ENCODE measurements at places on chromosomes 12 and 14.

DNA sequence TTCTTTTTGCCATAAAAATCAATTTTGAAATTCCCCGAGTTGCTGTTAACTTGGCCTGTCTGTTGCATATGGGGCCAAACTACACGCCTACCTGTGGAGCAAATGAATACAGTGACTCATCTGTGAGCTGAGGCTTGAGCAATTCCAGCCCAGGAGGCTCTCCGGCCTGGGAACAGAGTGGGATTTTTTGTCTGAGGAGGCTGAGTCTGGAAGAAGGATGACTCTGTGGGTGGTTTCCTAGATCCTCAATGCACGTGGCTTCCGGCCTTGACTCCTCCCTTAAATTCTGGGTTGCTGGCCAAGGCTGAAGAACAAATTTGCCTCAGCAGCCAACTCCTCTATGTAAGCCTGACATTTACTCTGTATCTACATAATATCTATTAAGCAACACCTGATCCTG is 124.1 kb downstream of the SSPN start:
- no peak for DNase-seq

GRCh38 chr12:112046003-112046402 is 32.8 kb downstream of the ERP29 start:
- DNase-seq = no peak

GRCh38 chr14:106459971-106460730 is 933.8 kb downstream of the TMEM121 start:
- peak; percentile 71 for DNase-seq

DNA sequence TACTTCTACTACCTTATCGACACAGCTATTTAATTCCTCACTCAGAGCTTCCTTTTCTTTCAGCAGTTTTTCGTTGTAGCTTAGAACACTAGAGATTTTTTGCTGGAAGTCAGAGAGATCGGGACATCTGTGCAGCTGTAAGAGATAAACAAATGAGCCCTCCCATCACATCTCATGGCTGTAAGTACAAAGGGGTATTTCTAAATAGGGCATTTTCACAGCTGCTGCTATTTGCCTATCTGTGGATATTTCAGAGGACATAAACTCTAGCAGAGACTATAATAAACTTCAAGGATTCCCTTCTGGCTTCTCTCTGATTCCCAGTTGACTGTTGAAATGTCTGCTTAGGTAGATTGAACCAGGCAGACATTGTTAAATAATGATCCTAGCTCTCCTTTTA is 76.1 kb upstream of the SAV1 start:
- DNase-seq = no peak

DNA sequence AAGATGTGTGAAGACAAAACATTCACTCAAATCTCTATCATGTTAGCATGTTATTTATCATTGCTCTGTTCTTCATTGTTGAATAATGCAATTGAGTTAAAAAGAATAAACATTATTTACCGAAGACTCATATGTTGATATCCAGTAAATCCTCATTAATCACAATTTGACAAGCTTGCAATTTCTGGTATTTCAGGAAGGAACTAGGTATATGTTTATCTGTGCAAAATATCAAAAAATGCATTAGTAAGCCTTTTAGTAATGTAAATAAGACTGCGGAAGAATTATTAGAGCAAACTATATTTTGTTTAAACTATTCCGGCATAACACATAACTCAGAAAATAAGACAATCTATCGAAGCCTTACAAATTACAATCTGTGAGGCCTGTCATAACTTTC is 222.7 kb upstream of the NOVA1 start:
- no peak for DNase-seq

DNA sequence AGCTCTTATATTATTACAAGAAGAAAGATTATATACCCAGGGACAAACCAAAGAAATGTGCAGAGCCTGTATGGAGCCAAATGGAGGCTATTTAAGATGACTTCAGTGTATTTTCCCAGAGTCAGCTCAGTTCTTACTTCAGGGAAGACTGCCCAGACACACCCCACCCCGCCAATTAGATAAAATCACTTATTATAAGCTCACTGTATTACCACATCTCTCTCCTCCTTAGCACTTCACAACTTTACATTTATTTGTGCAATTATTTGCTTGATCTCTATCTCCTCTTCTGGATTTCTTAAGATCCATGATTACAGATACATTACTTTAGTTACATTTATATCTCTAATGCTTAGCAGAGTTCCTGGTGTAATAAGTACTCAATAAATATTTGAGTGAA is 24.7 kb upstream of the WDR89 start:
- DNase-seq = no peak

DNA sequence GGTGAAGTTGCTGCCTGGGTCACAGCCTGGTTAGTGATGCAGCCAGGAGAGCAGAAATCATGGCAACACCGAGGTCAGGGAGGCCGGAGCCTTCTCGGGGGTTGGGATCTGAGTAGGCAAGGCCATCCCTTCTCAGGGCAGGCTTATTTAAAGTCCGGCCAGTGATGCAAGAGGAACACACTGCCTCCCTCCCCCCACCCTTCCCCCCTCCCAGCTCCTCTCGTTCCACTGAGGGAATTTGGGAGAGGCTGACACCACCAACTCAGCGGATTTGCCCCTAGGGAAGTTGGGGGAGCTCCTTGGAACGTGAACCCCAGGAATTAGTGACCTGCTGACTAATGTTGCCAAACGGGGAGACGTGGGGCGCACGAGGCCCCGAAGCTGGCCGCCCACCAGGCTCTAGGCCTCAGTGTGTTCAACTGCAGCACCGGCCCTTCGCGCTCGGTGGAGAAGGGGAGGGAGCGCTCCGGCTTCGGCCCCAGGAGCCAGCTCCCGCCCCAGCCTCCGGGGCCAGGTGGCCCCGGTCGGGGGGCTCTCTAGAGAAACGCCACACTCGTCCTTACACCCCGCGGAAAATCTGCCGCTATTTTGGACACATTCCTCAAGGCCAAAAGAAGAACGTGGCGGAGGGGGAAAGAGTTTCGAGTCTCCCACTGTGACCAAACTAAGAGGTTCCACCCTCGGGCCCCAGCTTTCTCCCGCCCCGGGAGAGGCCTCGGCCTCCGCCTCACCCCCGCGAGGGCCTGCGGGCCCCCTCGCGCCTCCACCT is 1.6 kb downstream of the CTDSP2 start:
- no peak for DNase-seq

- DNase-seq = no peak
Measured at GRCh38 chr14:73680821-73681220, 33.4 kb downstream of the PNMA1 start.

GRCh38 chr12:1428671-1429070 is 165.7 kb downstream of the FBXL14 start:
- DNase-seq = no peak

DNA sequence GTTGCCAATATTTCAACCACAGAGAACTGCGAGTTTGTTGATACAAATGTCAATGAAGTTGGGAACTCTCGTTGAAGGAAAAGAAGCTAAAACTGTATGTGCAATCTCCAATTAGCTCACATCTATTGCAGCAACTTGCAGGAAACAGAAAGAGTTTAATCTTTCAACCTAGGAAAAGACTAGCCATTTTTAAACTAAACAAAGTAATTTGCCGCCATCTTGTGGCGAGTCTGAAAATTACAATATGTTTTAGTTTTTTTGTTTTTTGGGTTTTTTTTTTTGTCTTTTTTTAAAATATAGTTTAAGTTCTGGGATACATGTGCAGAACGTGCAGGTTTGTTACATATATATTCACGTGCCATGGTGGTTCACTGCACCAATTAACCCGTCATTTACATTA is 131.2 kb upstream of the FOXG1 start:
- DNase-seq = no peak

All from activated CD8-positive, alpha-beta memory T cell treated with anti-CD3 and anti-CD28 coated beads, Interleukin-2, amount 50 U/mL, for 4 hours (primary cell).